Osteocyte (in vitro differentiated cells): ENCODE measurements at places on chromosomes 5 and 9.
A peak's percentile ranks its signal among the peaks of the same experiment; 100 is the strongest.

GRCh38 chr5:98975223-98975622, 46.4 kb upstream of the CHD1 start:
- H3K4me1 ChIP-seq: no peaks in the 10 kb centered on the region
- H3K27ac ChIP-seq: no peak overlapping the region
- no peaks in the 10 kb centered on the region for H3K36me3 ChIP-seq
- no peak for DNase-seq
- no peaks in the 10 kb centered on the region for H3K27me3 ChIP-seq
- no peak overlapping the region for H3K4me3 ChIP-seq

- H3K27me3 ChIP-seq: peaks cover 43% of the 10 kb centered on the region
- no peak overlapping the region for H3K4me3 ChIP-seq
- H3K27ac ChIP-seq: no peak overlapping the region
- H3K36me3 ChIP-seq: no peaks in the 10 kb centered on the region
- peak; percentile 40 for DNase-seq
Observed at GRCh38 chr9:126169736-126170135, 156.9 kb upstream of the MVB12B start.

DNA sequence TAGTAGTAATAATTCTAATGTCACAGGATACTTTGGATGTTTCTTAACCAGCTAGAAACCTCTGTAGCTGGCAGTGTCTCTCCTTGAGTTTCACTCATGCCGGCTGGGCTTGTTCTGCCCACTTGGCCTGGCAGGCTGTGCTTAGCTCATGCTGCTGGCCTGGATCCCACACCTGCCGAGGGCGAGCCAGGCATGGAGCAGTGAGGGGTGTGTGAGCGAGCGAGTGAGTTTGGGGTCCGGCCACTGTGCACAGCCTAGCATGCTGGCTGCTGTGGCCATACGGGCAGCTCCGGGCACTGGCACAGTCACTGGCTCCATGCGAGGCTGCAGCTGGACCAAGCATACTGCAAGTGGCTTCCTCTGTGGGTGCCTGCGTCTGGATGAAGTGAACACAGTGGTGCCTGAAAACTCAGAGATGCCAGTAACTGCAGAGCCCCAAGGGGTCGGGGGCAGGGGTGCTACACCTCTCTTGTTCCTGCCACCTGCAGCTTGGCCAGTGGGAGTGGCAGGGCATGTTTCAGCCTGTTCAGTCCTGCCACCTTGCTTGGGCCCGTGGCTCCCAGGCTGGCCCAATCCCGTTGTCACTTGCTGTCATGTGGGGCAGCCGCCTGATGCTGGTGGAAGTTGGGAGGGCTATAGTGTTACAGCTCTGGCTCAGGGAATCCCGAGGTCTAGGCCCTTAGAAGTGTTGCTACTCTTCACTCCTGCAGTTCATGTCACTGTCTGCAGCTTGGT, 9.9 kb downstream of the FSD1L start:
- peaks cover 2% of the 10 kb centered on the region for H3K36me3 ChIP-seq
- DNase-seq: no peak
- no peak overlapping the region for H3K4me3 ChIP-seq

GRCh38 chr9:6581253-6581652, 64.3 kb downstream of the GLDC start:
- H3K27ac ChIP-seq: no peak overlapping the region
- no peak overlapping the region for H3K4me3 ChIP-seq
- H3K36me3 ChIP-seq: no peaks in the 10 kb centered on the region
- DNase-seq: no peak
- H3K27me3 ChIP-seq: peaks cover 51% of the 10 kb centered on the region
